HEK293T (cell line): ENCODE measurements at places on chromosomes 5 and 9.
A peak's percentile ranks its signal among the peaks of the same experiment; 100 is the strongest.

GRCh38 chr5:51567636-51568035 is 184.4 kb downstream of the ISL1 start:
- DNase-seq = no peak

GRCh38 chr9:128929560-128929959 is 8.8 kb downstream of the PHYHD1 start:
- no peak for DNase-seq

- DNase-seq = no peak
Measured at GRCh38 chr9:95788021-95788420, 87.5 kb upstream of the ERCC6L2 start.

- DNase-seq = no peak
Measured at GRCh38 chr9:135045264-135045927, 42.1 kb upstream of the OLFM1 start.

DNA sequence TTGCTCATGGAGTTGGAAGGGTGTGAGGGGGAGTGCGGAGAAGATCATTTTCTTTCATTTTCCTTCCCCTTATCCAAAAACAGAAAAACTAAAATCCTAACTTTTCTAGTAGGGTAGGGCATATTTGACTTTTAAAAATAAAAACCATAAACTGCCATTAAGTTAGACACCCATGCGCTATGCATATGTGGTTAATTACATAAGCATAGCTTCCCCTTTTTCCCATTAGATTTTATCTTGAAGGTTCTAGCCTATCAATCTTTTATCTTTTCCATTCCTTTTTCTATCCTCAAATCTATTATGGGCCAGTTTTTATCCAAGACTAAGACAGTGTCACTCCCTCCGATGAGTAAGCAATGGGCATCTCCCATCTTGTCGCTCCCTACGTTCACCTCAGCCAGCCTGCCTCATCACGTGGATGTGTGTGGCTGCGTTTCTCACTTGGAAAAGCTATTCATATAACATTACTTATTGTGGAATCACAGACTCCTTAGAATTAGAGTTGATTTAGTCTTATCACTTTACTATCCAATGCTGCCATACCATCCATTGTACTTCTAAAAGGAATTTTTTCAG is 49.2 kb downstream of the PCSK5 start:
- no peak for DNase-seq

DNA sequence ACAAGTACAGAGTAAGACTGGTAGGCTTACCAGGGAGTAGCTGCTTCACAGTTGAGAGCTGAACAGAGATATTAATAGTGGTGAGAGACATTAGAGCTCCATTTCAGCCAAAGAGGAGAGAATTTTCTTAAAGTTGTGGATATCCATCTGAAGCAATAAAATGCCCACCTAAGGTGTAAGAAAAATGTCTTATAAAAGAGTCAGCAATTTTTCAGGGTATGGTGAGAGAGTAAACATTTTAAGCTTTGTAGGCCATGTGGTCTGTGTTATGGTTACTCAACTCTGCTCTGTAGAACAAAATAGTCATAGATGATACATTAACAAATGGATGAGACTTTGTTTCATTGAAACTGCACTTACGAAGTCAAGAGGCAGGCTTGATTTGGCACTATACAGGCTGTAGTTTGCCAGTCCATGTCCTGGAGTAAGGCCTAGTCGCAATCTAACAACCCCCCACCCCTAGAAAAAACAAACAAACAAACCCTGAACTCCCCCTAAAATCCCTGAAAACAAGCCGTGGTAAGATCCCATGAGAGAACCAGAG is 945.4 kb upstream of the SEMA6A start:
- DNase-seq = no peak

- no peak for DNase-seq
Measured at GRCh38 chr9:122155796-122156195, 3.8 kb downstream of the NDUFA8 start.

DNA sequence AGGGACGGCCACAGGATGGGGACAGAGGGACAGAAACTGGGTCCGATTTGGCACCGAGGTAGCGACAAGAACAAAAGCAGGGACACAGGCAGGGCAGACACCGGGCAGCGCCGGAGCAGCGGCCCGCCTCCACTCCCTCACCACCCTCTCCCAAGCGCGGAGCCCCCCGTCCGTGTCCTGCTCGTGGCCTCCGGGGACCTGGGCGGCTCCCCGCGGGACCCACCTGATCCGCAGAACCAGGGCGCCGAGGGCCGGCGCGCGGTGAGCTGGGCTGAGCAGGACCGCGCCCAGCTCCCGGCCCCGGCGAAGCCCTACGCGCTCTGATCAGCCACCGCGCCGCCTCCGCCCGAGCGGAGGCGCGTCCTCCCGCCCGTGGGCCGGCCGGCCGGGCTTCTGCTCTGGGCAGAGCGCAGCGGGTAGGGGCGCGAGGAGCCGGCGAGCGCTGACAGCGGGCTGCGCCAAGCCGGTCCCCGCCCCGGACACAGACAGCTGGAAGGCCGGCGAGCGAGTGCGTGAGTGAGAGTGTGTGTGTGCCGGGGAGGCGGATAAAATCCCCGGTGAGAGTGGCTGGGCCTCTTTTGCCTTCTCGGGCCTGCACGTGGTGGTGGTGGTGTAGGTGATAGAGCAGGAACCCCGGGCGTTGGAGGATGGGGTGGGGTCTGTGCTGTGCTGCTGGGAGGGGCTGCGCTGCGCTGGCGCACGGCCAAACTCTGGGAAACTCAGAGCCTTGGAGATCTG is at the start of gene GGTA1:
GGTA1 (minus strand) TSS at position 418 of the 738 bp plus-strand sequence. CDS start 31,922 bp downstream, outside the sequence.
- peak; percentile 70 for DNase-seq

DNA sequence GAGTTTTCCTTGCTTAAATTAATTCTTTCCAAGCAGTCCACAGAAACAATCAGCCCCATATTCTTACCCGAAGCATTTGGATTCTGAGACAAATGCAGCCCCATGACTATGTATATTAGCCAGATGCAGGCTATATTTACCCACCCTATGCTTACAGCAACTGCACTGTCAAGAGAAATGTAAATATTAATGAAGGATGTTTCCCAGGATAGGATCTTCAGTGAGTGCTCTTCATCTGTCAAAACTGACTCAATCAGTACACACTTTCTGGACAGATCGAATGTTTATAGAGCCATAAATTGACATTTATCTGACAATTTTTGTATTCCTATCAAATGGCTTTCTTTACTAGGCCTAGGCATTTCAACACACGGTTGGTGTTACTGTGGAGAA is 725.3 kb upstream of the SEMA6A start:
- DNase-seq = no peak

DNA sequence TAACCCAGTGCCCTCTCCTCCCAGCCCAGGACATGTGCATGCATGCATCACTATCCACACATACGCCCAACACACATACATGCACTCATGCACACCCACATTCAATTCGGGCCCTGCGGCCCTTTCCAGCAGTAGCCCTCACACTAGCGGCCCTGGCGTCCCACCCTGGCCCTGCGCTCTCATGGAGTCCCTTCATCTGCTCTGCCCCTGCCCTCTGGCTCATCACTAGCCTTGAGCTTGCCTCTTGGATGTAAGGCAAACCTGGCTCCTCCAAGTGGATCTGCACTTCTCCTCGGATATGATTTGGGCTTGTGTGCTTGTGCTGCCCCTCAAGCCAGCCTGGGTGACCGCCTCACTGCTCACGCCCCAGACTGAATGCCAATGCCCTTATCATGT is 147.2 kb downstream of the SEC61B start:
- no peak for DNase-seq

DNA sequence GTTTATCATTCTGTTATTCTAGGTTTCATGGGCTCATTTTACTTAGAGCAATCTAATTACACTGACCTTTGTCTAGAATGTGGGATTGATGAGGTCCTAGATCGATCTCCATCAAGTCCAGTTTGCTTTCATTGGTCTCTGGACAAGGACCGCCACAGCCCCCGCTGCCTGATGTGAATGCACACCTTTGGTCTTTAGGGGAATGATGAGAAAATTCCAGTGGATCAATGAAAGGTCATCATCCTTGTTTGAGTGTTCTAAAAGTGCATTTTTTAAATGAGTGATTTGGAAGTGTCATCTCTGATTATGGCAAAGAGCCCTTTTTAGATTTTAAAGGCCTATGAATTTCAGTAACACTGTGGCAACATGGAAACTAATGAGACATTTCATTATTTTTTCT is 2.2 kb upstream of the ANKH start:
- no peak for DNase-seq

DNA sequence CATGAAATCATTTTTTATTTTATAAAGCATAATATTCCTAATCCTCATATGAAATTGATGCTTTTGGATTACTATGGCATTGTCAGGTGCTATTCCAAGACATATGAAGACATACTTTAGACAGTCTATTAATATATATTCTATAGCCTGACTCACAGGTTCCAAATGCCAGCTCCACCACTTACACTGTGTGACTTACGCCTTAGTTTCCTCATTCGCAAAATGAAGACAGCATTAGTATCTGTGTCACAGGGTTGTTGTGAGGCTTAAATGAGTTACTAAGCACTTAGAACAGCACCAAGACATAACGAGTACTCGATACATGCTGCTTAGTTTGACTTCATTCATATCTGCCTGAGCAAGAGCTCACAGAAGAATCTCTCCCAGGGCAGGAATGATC is 132.2 kb upstream of the PTGER4 start:
- DNase-seq = no peak

GRCh38 chr9:93300585-93301081 is 116.7 kb downstream of the WNK2 start:
- no peak for DNase-seq

GRCh38 chr5:158780656-158781237 is 319.0 kb downstream of the EBF1 start:
- DNase-seq = no peak

GRCh38 chr5:171785517-171785916 is at the start of gene SMIM23:
SMIM23 (plus strand) TSS chr5:171785817; CDS start chr5:171785872, 55 bp downstream.
- no peak for DNase-seq

DNA sequence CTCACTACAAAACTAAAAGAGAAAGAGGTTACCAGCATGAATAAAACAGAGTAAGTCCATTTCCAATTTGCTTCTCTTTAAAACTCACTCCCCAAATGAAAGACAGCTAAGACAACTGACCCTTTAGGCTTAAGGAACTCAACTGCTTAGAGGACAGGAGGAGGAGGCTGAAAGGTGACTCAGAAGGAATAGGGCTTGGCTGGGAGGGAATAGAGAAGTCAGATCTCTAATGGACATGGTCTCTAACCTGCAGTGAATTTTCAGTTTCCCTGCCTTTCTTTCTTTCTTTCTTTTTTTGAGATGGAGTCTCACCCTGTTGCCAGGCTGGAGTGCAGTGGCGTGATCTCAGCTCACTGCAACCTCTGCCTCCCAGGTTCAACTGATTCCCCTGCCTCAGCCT is 261.8 kb upstream of the CLINT1 start:
- no peak for DNase-seq

GRCh38 chr9:33800886-33801285 is 5.5 kb downstream of the PRSS3 start:
- no peak for DNase-seq

GRCh38 chr5:142770650-142771609 is 753 bp downstream of the ARHGAP26 start:
- DNase-seq = peak; percentile 39

DNA sequence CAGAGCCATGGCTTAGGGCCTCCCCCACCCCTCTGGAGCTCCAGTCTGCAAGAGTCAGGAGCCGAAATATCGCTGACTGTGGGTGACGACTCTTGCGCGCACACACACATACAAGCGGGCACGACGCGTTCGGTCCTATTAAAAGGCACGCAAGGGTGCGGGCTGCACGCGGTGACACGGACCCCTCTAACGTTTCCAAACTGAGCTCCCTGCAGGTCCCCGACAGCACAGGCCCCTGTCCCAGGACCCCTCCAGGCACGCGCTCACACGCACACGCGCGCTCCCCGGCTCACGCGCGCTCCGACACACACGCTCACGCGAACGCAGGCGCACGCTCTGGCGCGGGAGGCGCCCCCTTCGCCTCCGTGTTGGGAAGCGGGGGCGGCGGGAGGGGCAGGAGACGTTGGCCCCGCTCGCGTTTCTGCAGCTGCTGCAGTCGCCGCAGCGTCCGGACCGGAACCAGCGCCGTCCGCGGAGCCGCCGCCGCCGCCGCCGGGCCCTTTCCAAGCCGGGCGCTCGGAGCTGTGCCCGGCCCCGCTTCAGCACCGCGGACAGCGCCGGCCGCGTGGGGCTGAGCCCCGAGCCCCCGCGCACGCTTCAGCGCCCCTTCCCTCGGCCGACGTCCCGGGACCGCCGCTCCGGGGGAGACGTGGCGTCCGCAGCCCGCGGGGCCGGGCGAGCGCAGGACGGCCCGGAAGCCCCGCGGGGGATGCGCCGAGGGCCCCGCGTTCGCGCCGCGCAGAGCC is at the start of gene GRIN1:
GRIN1 (plus strand) TSS at position 433 of the 746 bp plus-strand sequence. CDS start 333 bp downstream, outside the sequence.
- DNase-seq = no peak

DNA sequence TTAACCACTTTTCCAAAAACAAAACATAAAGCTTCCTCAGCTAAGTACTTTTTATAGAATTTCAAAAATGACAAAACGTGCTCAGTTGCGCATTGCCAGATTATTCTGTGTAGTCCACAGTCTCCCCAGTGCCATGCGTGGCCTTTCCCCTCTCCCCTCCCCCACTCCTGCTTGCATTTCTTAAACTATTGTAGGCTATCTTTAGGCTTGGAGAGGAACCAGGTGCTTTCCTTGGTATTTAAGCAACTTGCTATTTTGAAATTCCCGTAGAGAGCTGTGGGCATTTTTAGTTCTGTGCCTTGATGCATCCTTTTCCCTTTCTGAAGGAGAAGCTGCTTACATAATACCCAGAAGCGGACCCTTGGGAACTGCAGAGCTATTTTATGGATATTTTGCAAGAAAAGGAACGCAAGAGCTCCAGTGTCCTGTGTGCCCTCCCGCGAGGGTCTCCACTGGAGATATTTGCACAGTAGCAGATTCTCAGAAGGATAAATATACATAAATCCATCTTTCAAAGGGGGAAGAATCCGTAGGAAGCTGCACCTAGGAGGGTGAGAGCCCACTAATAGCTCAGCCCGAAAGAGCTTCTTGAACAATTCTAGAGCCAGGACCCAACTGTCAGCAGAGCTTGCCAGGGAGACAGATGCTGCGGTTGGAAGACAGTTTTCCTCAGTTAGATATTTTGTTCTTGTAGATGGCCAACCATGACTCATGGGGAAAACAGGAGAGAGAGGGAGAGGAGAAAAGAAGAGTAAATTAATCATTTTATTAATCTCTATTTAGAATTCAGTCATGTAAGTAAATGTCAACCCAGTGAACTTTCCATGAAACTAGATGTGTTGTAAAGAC is 1298.3 kb upstream of the WWC1 start:
- no peak for DNase-seq

GRCh38 chr5:54676481-54677340 is 159.2 kb downstream of the SNX18 start:
- no peak for DNase-seq

DNA sequence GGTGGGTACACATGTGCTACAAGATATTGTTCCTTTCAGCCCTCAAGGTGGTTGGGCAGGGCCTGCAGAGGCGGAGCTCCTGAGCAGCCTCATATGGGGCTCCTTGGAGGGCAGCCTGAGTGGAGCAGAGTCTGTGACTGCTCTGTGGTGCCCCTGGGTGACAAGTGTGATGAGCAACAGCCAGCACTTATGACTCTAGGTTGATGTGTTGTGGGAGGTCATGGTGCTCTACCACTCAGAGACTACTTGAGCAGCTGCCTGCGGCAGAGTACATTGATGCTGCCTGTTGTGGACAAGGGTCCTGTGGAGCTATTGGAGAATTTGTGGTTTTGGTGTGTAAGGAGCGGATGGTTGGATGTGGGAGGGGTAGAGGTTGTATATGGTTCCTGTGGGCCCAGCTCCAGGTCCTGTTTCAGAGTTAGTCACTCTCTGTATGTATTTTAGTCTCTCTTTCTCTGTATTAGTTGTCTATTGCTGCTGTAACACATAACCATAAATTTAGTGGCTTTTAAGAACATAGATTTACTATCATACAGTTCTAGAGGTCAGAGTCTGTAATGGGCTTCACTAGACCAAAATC is 141.3 kb downstream of the SREK1 start:
- DNase-seq = no peak

- no peak for DNase-seq
Measured at GRCh38 chr5:169913479-169913878, 66.8 kb downstream of the INSYN2B start.
